ENCODE measurements at places on chromosomes 5 and 9. TPM values are rescaled to one million over a fixed set of nuclear protein-coding genes. Genes with fewer than 3 reads are reported as not detected.

GRCh38 chr9:126058011-126058531 is 268.6 kb upstream of the MVB12B start:
- DNase-seq: no peak

The DBH gene
- total RNA-seq: not detected

DNA sequence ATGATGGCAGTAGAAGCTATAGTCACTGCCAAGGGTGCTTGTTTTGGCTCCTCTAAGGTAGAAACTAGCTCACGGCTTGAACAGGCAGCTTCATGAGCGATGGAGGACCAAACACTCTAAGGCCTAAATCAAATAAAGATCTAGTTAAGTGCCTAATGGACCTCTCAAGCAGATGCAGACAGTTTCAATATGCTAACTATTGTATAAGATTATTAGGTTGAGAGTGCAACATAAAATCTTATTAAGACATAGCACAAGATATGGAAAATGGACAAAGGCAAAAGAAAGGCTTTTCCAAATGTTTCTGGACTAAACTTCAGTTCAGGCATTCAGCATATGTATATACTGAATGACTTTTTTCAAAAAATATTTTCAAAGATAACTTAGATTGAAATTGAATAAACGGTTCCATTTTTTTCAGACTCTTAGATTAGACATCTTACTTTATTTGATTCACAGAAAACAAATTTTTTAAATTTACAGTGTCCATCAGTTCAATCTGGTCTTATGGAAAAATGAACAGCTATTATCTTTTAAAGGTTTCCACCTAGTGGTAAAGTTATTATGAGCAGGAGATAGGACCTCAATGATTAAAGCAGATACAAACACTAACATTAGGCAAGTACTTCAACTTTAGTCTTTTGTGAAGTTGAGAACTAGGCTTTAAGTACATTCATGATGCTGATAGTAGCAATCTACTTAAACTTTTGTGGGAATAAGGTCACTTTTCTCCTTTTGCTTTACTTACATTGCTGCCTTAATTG is 1167.7 kb downstream of the MAT2B start:
- no peak for DNase-seq

GRCh38 chr5:173201636-173202265 is 33.3 kb downstream of the NKX2-5 start:
- no peak for DNase-seq

DNA sequence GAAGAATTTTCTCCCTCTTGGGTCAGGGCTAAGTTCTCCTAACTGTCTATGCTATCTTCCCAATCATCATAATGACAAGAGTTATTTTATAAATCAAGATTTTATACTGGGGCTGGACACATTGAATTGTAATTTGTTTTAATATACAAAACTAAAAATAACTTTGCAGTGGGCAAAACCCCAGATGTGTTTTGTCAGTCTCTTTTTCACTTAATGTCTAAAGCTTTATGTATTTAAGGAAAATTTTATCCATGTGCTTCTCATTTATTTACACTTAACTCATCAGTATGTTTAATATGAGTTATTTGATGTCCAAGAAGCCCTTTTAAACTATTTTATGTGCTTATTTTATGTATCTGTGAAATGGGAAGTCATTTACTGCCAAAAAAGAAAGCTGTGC is 362.8 kb upstream of the ADAMTSL1 start:
- DNase-seq: no peak

The PCDHB5 gene
- total RNA-seq: 3.2 TPM

The PCAT7 gene
- 0.08 TPM for total RNA-seq

DNA sequence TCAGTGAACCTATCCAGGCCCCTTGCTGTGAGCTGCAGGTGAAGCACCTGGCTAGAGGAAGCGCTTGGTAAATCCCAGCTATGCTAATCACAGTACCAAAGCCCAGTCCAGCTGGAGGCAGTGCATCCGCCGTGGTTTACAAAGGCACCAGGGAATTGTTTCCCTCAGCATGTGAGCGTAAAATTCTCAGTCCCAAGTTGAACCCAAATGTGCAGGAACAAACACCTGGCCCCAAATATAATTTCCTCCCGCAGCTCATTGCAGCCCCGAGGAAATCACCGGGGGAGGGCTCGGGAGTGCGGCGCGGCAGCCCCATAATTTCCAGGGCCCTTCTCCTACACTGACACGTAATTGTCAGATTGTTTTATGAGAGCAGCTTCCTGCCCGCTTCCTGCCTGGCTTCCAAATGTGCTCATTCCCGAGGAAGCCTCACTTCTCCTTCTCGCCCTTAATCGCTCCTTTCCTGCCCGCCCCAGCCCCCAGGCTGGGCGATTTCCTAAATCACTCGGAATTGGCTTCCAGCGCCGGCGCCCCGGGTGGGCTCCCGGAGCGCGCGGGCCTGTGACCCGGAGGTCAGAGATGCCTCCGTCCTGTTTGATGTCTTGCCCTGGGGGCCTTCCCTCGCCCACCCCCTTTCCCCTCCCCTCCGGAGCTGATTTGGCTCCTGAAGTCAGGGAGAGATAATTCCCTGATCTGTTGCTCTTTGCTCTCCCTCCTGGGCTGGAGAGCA is 134.4 kb downstream of the FGF1 start:
- no peak for DNase-seq

- no peak for DNase-seq
These were observed 77.6 kb downstream of the KIF4B start for GRCh38 chr5:155091063-155091648.

DNA sequence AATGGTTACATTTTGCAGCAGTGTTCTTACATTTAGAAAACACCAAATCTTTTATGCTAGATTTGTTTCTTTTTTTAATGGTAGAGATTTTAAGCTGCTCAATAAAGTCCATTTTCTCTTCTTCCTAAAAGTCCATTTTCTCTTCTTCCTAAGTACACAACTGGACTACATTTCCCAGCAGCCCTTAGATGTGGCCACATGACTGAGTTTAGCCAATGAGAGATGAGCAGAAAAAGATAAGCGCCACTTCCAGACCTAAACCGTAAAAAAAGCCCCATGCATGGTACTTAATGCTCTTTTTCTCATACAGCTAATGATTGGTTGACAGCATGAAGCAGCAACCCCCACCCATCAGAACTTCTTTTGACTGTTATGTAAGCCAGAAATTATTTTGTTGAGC is 206.7 kb downstream of the FAM114A2 start:
- DNase-seq: no peak

DNA sequence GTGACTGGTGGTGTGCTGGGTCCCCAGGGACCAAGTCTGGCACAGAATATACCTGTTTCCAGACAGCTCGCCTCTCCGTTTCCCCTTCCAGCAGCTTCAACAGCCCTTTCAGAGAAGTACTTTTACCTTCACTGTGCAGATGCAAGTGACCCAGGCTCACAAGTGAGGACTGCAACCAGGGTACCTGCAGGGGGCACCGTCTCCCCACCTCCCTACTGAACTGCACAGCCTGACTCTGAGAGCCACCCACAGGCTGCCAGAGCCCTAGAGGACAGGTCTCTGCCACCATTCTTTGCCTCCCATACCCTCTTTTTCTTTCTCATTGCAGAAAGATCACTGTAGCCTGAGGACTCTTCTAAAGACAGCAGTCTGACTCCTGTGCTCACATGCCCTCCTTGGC is 15.4 kb downstream of the IL9 start:
- DNase-seq: no peak

GRCh38 chr5:24235946-24236345 is 408.8 kb downstream of the CDH10 start:
- no peak for DNase-seq

- DNase-seq: no peak
These were observed 900 bp upstream of the HAVCR2 start for GRCh38 chr5:157109744-157110143.

GRCh38 chr9:105694190-105694847 is at the start of gene TMEM38B:
TSS of gene TMEM38B (plus strand) at chr9:105694541. CDS start at chr9:105694661, 120 bp downstream.
- DNase-seq: peak; percentile 90

The PCDHGC4 gene
- total RNA-seq: 5.8 TPM

Measured in cardiac septum (tissue), 1 donor.